Kidney glomerular epithelial cell (primary cell): ENCODE measurements at places on chromosomes 1 and 21.

DNA sequence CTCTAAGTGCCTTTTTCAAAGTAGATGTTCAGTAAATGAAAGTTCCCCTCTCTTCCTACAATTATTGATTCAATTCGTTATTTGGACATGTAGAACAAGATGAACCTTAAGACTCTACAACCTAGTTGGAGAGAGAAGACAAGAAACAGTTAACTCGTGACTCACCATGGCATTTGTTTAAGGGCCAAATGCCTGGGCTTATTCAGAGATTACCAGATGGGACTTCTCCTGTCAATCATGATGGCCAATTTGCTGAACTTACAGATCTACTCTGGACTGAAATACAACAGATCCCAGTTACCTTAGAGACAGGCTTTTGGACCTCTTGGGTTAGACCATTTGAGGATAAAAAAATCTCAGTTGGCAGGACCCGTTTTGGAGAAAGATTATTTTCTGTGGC is 93.5 kb downstream of the C1orf94 start:
- no peak for DNase-seq

DNA sequence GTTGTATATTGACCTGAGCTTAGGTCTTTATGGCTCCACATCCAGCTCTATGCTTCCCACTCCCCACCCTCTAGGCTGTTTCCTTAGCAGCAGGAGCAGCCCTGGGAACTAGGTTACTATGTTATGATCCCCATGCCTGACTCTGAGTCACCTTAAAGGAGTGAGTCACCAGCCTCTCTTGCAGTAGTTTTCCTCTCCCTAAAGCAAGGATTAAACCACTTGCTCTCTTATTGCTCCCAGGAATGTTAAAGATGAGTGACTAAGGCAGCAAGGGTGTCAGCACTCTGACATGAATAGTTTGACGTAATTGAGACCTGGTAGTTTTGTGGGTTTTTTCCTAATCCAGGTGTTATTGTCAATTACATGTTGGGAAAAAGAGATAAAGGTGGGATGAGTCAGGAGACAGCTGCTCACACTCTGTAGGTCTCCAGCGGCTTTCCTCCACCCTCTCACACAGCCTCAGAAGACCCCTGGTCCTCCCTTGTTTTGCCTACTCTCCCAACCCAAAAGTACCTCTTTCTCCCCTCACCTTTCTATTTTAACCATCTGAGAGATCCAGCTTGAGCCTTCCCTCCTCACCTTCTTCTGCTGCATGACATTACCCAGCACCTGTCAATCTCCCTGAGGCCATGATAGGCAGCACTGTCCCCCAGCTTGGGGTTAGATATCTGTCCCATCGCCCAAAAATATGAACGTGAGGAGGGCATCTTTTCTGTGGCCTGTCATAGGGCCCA is 369.1 kb upstream of the VAMP3 start:
- DNase-seq: peak; percentile 100

GRCh38 chr1:210384625-210385024 is 55.9 kb downstream of the HHAT start:
- peak; percentile 91 for DNase-seq

GRCh38 chr1:245901037-245901436 is 606.0 kb downstream of the SMYD3 start:
- DNase-seq: no peak

- DNase-seq: peak; percentile 87
Observed at GRCh38 chr1:234862944-234863515, 253.1 kb upstream of the IRF2BP2 start.

DNA sequence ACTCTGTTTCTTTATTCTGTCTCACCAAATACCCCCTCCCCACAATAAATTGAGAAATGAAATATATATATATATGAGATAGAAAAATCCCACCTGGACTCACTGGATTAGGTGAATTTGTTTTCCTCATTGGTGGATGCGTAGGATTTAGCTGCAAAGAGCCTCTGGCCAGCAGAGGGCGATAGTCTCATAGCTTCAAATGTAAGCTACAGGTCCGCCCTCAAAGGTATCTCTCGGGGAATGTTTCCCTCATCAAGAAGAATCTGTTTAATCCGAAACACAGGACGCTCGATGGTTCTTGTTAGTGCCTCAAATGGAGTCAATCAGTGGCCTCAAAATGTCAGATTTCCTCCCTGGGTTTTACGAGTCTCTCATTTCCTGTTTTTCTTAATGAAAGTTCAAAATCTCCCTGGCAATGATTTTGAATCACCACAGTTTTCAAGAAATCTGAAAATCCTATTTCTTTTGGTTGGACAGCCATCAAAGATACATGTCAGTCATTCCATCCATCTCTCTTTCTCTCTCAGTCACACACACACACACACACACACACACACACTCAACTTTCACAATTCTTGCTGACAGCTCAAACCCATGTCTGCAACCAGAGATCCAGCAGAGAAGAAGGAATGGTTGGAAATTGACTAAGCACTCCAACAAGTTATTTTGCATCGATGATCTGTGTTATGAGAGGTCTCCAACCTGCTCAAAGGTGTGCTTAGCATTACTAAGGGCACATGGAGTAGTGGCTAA is 13.9 kb upstream of the CAMK1G start:
- peak; percentile 46 for DNase-seq

DNA sequence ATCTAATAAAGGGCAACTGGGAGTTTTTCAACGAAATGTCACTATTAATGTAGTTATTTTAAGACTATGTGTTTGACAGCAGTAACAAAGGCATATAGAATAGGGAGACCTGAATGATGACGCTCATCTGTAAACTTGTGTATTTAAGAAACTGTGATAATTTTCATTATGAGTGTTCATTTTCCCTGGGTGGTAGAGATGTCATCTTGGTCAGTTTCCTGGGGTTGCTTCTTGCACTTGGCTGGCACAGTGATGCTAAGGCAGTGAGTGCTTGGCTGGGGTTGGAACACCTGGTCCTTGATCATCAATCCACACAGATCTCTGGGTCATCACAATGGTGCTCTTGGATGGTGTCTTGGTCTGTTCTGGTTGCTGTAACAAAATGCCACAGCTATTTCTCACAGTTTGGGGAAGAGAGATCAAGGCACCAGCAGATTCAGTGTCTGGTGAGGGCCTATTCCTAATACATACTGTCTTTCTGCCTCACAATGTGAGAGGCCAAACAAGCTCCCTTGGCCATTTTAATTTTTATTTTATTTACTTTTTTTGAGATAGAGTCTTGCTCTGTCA is 7.9 kb upstream of the SMYD2 start:
- no peak for DNase-seq

- DNase-seq: no peak
Observed at GRCh38 chr1:230210326-230210980, 143.4 kb downstream of the GALNT2 start.

- no peak for DNase-seq
Observed at GRCh38 chr1:1666526-1666925, 7.7 kb upstream of the CDK11B start.

- no peak for DNase-seq
Observed at GRCh38 chr1:72524021-72524420, 241.7 kb upstream of the NEGR1 start.

DNA sequence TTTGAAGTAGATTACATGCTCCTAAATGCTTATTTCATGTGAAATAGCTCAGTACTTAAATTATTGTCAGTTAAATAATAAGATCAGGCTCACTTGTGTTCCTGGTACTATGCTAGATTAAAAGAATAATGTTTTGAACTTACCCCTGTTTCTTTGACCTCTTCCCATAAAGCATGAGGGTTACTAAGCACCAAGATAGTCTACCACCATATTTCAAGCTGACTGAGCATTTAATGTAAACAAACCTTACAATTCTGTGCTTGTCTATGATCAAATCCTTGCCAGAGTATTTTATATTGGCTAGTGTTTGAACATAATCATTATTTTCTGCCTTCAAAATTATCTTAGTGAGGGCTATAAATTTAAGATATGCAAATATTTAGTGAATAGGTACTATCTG is 98.1 kb downstream of the LHX9 start:
- no peak for DNase-seq

- no peak for DNase-seq
Observed at GRCh38 chr1:152986578-152986977, 2.7 kb downstream of the SPRR1A start.

DNA sequence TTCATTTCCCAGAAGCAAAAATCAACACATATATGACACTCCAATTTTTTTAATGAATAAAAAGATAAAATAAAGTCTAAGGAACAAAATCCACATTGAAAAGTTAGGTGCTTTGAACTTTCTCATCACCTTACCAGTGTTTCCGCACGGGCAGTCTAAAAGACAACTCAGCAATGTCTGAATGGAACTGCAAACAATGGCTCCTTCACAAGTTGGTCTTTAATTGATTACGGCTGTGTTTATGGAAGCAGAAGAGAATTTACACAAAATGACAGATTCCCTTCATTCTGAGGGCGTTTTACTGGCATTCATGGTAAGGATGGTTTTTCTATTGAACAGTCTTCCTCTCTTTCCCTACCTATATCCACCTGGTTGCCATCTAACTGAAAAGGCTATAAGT is 65.0 kb upstream of the RNPC3 start:
- DNase-seq: no peak

GRCh38 chr1:51960262-51960661 is 30.2 kb downstream of the RAB3B start:
- DNase-seq: no peak

GRCh38 chr1:203492082-203492747 is 1.7 kb upstream of the OPTC start:
- DNase-seq: no peak

DNA sequence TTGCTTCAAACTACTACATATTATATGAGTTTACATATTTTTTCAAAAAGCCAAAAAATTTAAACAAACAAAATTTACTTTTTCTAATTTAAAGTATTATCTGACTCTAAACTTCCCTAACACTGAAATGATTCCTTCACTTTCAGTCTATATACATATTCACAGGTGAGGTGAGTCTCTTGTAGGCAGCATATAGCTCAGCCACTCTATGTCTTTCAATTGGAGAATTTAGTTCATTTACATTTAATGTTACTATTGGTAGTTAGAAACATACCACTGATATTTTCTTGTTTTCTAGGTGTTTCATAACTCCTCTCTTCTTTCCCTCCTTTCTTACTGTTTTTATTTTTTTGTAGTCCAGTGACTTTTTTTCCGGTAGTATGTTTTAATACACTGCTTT is 387.1 kb downstream of the MRPL39 start:
- no peak for DNase-seq

DNA sequence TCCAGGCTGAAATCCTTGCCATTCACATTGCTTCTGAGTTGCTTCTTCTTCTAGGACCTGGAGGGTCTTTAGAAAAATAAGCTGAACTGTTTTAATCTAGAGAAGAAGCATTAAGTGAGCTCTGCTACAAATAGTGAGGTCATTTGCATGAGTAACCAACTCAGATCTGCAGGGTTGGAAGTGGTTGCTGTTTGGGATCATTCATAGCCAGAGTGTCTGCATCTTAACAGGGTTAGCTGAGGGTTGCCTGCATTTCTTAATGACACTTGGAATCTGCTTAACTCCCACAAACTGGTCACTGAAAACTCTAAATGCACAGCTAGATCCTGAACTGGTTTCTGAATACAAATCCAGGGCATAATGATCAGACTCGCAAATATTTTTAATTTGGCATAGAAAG is 9.9 kb downstream of the CNIH3 start:
- DNase-seq: peak; percentile 24

DNA sequence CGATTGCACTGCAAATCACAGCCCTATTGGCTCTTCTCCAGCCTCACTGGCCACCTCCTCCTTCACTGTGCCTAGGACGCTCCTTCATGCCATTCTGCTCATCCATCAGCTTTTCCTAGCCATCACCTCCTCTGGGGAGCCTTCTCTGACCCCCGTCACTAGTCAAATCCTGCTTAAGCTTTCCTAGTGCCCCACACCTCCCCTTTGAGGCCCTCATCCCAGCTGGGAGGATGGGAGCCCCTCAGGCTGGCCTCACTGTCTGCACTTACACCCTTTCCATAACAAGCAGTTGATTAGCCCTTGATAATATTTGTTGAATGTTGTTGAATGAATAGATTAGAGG is 50.7 kb downstream of the KLHDC7A start:
- no peak for DNase-seq

DNA sequence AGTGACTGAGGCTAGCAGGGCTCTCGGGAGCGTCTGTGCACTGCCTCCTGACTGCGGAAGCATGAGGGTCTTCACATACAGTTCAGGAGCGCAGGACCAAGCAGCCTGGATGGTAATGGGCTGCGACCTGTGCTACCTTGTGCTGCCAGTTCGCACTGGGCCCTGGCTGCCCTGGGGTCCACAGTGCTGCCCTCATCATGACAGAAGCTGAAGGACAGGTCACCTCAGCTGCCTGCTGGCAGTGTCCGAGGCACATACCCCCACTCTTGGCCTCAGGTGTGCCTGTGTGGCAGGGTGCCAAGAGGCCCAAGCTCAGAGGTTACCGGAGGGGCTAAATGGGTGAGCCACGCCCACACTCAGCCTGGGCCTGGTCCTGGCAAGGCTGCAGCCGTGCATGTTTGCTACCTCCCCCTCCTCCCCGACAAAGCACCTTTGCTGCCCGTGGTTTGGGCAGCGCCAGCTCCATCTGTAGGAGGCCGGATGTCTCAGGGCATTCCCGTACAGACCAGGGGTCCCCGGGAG is 4.4 kb downstream of the JMJD4 start:
- DNase-seq: no peak

GRCh38 chr21:27062443-27062842 is 95.6 kb upstream of the ADAMTS5 start:
- no peak for DNase-seq
